Effector memory CD4-positive, alpha-beta T cell (primary cell): ENCODE measurements at places on chromosomes 16 and 17.

DNA sequence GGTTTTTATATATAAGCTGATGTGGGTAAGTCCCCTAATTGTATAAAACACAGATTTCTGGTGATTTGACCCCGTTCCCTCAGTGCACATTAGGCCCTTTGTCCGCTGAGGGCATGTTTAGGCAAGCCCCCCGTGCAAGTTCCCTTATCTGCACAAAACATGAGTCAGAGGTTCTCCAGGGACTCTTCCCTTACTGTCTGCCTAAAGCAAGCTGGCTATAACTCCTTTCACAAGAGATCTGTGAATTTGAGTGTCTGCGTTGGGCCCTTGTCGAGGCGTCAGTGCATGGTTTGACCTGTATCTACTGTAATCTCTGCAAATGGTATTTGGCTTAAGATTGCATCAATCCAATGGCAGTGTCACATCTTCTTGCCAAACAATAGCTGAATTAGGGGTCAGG, 712.8 kb downstream of the CDH8 start:
- DNase-seq: no peak

DNA sequence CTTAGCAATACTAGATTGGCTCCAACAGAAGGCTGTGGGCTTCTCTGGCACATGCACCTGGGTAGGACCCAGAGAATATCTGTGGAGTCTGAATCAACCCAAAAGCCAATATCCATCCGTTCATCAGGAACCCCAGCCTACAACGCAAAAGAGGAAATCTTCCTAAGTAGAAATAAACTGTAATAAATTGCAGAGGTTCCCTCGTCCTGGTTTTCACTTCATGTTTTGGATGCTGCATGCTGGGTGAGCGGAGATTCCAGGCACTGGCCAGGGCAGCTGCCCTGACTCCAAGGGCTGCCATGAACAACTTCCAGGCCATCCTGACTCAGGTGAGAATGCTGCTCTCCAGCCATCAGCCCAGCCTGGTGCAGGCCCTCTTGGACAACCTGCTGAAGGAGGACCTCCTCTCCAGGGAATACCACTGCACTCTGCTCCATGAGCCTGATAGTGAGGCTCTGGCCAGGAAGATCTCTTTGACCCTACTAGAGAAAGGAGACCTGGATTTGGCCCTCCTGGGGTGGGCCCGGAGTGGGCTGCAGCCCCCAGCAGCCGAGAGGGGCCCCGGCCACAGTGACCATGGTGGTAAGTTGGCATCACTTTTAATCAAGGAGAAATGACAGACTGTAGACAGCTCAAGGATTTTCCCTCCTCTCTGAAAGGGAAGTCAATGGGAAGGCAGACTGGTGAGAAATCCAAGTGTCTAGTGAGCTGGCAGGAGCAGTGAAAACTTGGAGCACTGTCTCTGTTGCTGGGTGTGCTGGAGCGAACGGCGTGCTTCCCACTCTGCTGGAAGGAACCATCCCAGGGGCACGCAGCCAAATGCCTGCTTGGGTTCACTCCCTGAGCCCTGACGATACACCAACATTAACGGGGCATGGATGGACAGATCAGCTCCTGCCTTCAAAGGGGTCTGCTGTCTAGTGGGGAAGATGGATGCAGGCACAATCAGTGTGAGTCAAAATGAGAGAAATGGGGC, 10.7 kb upstream of the CIITA start:
- DNase-seq: no peak

- DNase-seq: peak; percentile 24
Measured at GRCh38 chr17:81733507-81734404, 21.7 kb downstream of the SLC25A10 start.

DNA sequence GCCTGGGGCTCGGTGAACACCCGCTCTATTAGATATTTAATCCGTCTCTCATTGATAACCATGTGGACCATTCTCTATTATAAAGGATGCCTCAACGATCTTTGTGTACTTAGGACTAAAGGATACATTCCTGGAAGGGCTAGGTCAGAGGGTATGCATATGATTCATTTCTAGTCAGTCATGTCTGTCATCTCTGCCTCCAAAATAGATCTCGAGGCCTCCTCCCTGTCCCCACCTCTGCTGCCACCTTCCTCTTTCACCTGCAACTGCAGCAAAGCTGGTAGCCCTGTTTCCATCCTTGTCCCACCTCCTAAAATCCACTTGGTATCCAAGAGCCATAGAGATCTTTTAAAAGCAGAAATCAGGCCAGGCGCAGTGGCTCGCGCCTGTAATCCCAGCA, 121.5 kb downstream of the KATNIP start:
- no peak for DNase-seq

DNA sequence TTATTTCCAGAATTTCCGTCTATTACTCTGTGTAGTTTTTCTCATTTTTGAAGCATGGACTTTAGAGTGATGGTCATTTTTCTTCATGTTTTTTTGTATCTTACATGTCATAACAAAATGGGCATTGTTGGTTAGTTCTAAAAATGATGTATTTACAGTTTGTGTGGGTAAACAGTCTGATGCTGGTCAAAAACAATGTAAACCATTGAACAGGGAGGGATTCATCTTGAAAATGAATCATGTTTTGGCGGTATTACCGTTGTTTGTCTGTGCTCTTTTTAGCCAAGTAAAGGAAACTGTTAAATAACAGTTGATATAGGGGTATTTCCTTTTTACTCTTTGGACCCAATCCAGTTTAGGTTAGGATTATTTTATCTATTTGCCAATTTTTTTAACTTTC, 315.8 kb downstream of the BCAS3 start:
- no peak for DNase-seq

- no peak for DNase-seq
Measured at GRCh38 chr17:31653691-31654090, 205.4 kb downstream of the COPRS start.

DNA sequence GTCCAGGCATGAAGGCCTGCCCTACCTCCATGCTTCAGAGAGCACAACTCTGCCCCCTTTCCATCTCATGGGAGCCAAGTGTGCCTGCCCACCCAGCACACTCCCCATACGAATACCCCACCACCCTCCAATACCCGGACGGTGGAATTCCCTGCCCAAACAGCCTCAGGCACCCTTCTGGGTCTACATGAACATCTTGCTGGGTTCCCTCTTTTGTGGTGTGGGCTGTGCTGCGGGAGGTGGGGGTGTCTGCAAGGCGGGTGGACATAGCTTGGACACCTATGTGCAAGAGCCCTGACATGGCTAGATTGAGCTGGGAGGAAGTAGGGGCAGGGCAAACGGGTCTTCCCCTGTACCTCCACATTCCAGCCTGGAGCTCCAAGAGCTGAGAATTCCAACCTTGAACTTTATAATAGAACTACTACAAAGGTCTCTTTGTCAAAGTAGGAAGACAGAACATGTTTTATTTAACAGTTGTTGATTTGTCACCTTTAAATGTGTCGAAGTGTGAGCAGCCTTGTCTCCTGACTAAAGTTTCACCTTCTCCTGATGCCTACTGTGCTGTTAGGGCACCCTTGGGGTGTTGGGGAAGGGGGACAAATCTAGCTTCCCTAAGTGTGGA, 9.1 kb downstream of the SLC6A2 start:
- DNase-seq: no peak

DNA sequence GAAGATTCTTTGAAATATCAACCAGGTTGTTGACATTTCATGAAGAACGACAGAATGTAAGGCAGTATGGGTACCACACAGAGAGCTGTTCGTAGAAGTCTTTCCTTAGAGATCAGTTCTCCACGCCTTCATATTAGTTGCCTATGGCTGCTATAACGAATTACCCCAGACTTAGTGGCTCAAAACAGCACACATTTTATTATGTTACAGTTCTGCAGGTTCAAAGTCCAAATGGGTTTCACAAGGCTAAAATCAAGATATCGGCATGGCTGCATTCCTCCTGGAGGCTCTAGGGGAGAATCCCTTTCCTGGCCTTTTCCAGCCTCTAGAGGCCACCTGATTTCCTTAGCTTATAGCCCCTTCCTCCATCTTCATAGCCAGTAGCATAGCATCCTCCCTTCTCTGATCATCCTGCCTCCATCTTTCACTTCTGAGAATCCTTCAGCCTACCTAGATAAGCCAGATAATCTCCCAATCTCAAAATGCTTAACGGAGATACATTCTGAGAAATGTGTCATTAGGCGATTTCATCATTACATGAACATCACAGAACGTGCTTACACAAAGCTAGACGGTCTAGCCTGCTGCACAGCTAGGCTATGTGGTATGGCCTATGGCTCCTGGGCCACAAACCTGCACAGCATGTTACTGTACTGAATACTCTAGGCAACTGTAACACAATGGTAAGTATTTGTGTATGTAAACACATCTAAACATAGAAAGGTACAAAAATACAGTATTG, 26.0 kb downstream of the ERCC4 start:
- no peak for DNase-seq

- DNase-seq: no peak
Measured at GRCh38 chr17:73719588-73720071, 75.4 kb upstream of the SDK2 start.

DNA sequence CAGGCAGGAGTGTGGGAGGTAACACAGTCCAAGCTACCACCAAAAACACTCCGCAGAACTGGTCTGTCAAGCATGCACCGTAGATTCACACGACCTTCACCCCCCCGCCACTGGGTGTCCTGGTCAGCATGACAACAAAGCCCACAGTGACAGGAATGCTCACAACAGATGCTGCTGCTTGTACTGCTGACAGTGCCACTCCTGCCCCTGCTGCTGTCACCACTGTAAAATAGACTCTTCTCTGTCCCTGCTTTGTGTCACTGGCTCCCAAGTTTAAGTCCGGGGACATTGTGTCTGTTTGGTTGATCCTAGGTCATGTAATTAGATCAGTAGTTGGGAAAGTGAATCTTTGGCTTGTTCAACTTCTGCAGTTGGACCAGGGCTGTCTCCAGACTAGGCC, 7.0 kb upstream of the ODF4 start:
- no peak for DNase-seq

DNA sequence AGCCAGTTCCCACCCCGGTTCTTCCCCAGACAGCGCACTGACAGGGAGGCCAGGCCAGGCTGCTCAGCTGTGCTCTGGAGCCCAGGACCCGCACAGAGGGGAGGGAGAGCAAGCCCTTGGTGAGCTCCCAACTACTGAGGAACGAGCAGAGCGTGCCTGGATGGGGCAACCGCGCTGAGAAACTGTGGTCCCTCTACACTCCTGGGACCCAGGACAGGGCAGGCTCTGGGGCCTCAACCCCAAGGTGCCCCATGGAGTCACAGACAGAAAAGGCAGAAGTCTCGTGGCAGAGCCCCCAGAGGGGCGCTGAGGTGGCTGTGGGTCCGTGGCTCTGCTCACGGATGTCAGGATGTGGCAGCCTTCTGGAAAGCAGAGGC, 16.3 kb downstream of the SLX4 start:
- no peak for DNase-seq

GRCh38 chr16:30780021-30780420, 7.0 kb downstream of the ZNF629 start:
- DNase-seq: no peak

DNA sequence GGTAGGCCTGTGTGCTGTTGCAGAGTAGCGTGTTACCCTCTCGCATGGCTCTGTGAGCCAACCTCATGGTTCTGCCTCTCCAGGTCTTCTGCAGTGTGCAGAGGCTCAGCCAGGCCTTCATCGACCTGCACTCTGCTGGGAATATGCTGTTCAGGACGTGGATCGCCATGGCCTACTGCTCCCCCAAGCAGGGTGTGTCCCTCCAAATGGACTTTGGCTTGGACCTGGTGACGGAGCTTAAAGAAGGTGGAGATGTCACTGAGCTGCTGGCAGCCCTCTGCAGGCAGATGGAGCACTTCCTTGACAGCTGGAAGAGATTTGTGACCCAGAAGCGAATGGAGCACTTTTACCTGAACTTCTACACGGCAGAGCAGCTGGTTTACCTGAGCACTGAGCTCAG, 75.8 kb upstream of the ENDOV start:
- DNase-seq: no peak

DNA sequence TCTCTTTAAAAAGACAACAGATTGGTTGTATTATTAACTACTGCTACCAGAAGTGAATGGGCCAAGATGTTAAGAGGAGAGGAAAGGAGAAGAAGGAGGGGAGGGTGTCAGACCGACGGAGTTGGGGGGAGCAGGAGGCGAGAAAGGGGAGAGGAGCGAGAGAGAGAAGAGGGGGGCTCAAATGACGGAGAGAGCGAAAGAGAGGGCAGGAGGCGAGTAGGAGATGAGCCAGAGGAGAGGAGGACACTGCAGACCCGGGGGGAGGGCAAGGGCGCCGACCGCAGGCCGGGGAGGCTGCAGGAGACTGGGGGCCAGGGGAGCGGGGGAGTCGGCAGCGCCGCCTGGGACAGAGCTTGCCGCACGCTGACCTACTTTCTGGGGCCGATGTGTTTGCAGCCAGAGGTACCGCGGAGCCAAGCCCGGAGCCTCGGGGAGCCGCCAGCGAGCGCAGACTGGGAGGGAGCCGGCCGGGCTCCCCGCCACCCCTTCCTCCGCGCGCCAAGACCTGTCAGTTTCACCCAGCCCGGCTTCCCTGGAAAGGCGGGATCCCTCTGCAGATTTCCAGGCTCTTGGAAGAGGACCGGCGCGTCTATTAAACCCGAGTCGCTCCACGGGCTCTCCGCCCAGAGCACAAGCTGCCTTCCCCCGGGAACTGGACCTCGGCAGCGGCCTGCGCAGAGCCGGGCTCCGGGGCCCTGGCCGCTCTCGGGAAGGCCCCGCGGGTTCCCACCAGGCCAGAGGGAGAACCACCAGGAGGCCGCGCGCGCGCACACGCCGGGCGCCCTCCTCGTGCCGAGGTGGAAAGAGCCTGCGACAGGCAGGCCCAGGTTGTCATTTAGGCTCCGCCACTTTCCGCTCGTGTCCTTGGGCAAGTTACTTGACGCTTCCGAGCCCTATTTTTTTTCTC, 74.6 kb downstream of the CMC2 start:
- DNase-seq: no peak

DNA sequence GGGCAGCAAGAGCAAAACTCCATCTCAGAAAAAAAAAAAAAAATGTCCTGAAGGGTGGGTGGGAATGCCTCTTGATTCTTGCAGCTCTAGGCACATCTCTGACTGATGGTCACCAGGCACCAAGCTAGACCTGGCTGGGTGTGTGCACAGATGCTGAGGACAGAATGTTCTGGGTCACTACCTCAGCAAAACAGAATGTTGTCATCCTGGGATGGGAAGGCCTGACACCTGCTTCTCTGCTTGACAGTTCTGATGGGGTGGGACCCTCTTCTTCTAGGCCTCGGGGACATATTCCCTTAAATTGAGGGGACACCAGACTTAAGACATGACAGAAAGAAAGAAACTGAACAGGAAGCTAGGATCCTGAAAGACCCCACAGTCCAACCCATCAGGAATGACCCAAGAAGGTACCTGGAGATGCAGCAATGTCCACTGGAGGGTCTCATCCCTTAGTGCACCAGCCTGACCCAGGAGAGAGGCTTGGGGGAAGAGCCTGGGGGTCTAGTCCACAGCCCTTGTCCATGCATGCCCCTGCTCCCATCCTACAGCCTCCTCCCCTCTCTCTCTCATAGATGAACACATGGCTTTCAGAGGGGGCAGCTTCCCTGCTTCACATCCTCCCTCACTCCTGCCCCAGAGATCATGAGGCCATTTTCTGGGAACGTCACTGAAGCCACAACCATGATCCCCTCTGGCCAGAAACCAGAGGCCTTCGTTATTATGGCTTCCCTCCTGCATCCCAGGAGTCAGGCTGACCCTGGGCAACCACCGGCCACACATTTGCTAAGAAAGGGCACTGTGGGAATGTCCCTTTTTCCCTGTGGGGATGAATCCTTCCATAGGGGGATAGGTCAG, 3.8 kb upstream of the STAT5B start:
- DNase-seq: no peak

GRCh38 chr17:75073618-75074047, 14.1 kb upstream of the SLC16A5 start:
- no peak for DNase-seq
